ENCODE measurements at places on chromosomes 11 and 22.

GRCh38 chr11:130037058-130037457 is 32.6 kb upstream of the APLP2 start:
- no peak for DNase-seq

- DNase-seq = no peak
These were observed 35.6 kb downstream of the TMEM123 start for GRCh38 chr11:102416976-102417375.

GRCh38 chr11:96741068-96741467 is 351.3 kb downstream of the JRKL start:
- DNase-seq = no peak

GRCh38 chr11:77029829-77030228 is 4.4 kb upstream of the B3GNT6 start:
- DNase-seq = no peak

DNA sequence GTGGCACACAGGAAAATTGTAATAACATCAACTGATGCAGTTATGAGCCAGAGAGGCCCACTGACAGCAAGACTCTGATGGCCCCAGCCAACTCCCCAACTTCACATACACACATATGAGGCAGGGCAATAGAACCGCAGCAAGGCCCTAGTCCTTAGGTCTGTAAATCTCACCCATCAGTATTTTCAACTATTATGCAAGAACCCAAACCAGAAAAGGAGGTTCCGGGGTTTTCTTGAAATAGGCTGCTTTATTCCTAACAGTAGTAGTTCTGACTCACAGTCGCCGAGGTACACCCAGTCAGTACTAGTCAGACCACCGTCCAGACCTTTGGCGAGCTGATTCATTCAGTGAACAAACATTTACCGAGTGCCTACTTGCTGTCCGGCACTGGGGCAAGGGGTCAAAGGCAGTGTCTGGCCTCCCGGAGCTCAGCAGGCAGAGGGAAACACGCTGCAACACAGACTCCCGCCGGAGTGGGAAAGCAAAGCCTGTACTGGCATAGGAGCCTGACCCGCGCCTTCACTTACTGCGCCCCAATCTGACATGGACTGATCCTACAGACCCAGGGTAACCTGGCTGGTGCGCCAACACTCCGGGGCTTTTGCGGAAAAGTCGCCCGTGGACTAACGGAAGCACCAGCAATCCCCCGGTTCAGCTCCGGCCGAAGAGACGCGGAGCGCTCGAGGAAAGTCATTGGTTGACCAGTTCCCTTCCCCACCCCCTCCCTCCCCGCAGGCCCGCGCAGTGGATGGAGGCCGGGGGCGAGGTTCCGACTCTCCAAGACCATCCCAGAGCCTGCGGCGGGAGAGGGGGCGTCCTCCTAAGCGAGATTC is 1.3 kb downstream of the PLEKHA7 start:
- DNase-seq = peak; percentile 38

DNA sequence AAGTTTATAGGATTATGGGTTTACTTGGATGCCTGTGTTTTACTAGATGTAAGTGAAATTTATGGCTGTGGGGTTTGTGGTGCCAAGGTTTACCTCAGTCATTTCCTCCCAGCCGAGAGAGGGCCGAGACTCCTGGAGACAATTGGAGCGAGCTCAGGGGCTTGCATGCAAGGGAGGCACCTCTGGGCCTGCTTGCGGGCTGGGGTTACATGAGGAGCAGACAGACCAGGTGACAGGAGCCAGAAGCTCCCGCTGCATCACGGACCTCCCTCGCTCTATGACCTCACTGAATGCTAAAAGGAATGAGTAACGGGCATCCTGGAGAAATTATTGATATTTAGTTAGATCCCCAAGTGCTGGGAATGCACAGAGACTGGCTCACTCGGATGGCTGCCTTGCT is 275.2 kb upstream of the KIRREL3 start:
- no peak for DNase-seq

- no peak for DNase-seq
These were observed 64.4 kb downstream of the PRDM11 start for GRCh38 chr11:45210846-45211245.

DNA sequence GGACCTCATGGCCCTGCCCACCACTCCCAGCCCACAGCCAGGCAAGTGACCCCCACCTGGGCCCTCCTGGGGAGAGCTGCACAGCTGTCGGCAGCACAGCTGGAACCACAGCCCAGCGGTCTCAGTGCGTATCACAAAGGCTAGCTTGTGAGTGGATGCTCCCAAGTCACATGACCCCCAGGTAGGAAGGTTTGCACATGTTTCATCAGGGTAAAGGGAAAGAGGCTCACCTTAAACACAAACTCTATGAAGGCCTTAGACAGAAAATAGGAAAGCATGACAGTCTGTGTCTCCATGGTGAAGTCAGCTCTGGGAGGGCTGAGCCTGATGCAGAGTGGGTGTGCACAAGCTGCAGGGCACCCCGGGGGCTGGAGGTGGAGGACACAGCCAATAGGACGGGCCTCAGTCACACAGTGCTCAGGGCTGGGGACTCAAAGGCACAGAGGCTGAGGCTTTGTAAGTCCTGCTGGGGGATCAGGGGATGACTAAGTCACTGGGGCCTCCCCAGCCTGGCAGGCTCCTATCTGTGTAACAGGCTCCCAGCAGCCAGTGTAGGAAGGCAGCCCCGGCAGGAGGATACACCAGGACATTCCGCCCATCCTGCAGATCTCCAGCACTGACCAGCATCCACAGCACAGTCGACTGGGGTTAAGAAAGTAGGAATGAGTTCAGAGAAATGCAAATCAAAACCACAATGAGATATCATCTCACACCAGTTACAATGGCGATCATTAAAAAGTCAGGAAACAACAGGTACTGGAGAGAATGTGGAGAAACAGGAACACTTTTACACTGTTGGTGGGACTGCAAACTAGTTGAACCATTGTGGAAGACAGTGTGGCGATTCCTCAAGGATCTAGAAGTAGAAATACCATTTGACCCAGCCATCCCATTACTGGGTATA is 22.0 kb downstream of the CELSR1 start:
- no peak for DNase-seq

GRCh38 chr11:60977224-60977623 is 5.7 kb downstream of the CD6 start:
- no peak for DNase-seq

DNA sequence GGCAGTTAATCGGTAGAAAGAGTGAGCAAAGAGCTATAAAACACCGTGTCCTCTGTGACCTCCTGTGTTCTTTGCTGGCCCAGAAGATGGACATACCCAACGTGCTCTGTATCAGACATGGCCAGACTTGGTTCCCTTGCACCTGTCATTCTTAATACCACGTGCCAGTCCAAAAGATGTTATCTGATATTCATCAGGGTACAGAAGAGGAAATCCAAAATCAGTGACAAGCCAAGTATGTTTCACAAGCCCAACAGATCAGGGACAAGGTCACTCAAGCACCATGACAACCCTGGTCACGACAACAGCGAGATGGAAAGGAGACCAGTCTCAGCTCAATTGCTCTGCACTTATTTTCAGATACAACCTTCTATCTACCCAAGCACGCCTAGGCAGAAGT is 3.4 kb downstream of the LRP4 start:
- DNase-seq = no peak

DNA sequence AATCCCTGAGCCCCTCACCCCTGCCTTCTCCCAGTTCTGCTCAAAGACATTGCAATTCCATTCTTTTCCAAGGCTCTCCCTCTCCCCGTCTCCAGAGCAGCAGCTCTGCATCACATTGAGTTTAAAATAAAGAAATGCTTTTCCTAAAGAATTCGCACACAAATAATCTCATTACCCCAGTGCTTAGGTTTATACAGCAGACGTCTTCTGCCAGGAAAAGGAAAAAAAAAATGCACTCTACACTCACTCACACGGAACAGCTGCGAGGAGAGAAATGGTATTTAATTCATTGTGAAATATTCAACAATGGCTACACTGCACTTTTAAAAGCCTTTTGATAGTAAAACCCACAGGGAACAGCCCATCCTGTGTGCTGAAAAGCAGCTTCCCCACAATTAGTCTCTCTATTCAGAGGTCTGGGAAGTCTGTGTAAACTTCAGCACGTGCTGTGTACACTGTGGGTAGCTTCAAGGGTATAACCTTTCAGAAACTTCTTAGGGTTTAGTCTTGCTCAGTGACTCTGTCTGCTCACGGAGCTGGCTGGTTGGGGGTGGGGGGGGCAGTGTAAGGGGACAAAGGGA is 42.8 kb downstream of the ETS1 start:
- DNase-seq = no peak

- DNase-seq = no peak
These were observed 38.9 kb upstream of the MN1 start for GRCh38 chr22:27840436-27840835.

GRCh38 chr11:108985236-108985944 is 320.5 kb downstream of the DDX10 start:
- no peak for DNase-seq

DNA sequence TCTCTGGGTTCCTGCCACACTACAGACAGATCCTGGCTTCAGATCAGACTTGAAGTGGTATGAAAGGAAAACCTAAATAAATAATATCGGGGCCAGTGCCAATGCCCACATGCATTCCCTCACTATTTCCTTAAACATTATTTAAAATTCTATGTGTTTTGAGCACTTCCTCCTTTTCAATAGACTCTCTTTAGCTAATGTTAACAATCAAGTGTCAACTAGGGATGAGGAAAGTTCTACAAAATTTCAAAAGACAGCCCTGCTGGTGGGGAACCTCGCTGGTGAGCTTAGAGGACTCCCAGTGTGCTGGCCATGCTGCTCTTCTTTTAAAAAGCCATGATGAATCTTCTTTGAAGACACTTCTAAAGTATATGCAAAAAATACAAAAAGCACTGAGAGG is 87.5 kb downstream of the ENTHD1 start:
- DNase-seq = no peak

- no peak for DNase-seq
These were observed 2.5 kb upstream of the RASGRP2 start for GRCh38 chr11:64746486-64746885.

DNA sequence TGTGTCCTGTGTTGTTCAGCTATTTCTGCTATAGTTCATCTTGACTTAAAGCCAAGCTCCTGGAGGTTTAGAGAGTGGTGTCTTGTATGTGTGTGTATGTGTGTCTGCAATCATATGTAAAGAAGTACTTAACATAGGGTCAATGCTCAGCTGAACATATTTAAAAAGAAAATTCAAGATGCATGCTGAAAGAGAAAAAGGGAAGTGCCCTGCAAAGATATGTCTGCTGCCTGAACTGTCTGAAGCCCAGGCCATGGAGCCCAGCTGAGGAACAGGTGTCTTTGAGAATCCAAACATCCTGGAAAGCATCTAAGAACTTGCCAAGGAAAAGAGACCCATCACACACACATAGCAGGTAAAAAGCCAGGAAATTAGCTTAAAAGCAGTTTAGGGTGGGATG is 6.6 kb downstream of the TCN1 start:
- no peak for DNase-seq

DNA sequence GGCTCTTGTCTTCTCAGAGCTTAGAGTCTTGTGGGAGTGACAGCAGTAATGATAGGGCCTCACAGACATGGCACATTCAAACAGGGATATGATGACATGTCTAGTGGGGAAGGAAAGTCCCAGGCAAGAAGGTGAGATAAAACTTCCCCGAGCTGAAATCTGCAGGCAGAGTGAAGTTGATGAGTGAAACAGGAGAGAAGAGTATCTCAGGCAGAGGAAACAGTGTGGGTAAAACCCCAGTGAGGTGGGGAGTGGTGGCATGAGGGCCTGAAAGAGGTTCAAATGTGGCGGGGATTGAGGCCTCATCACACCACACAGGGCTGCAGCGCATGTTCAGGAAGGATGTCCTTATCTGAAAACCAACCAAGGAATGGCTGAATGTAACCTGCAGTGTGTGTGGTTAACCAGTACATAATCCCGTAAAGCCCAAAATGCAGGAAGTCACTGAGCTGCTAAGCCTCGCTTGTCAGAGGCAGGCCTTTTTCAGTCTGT is 153.8 kb upstream of the E2F8 start:
- no peak for DNase-seq

DNA sequence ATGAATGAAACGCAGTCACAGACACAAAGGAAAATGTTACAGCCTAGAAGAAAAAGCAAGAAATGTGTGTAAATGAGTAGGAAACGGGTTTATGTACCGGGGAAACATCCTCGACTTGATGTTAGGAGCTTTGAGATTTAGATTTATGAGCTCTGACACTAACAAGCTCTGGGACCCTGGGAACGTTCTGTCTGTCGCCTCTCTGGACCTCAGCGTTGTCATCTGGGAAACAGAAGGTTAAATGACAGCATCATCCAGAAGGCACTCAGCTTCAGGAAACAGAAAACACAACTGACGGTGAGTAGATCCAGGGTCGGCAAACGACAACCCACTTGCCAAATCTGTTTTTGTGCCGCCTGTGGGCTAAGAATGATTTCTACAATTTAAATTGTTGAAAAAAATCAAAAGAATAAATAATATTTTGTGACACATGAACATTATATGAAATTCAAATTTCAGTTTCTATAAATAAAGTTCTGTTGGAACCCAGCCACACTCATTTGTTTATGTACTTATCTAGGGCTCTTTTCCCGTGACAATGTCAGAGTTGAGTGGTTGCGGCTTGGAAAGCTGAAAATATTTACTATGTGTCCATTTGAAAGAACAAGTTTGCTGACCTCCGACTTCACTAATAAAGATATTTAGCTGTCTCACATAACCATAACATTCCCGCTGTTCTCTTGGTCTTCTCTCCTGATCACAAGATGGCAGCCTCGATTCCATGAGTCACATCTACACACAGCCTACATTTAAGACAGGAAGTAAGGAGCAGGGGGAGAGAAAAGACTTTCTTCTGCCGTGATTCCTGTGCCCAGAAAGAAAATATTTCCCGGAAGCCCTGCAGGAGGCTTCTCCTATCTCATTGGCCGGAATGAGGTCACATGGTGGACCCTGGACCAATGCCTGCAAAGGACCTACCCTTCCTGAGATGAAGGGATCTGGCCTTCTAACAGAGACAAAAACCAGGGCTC is 47.1 kb upstream of the SYT13 start:
- peak; percentile 40 for DNase-seq

DNA sequence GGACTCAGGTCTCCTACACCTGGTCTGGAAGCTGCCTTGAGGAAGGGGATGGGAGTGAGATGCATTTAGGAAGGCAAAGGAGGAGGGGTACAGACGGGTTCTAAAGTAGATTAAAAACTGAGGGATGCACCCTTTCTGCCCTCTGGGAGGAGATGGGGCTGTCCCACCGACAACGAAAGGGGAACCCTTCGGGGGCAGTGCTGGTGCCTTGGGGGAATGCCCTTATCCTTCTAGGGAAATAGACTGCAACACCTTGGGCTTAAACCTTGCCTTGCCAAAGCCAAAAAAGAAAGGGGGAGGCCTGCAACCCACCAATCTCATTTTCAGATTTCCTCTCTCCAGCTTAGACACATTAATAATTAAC is 89.8 kb downstream of the PLEKHA7 start:
- no peak for DNase-seq

DNA sequence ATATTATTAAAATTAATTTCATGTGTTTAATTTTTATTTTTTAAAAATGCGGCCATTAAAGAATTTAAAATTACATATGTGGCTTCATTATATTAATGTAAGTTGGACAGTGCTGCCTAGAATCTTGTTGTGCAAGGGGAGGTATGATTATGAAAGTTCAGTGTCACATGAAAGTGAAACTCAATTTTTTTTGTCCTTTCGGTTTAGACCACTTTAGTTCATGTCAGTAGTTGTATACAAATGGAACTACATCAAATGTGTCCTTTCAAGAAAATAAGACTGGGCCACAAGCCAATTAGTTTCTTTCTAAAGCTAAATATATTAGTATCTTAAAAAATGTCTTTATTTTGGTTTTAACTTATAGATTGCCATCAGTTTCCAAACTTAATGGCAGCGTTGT is 35.7 kb downstream of the TBCEL start:
- no peak for DNase-seq

GRCh38 chr11:73307323-73308002 is 613 bp upstream of the ARHGEF17 start:
- DNase-seq = peak; percentile 98

Data from glutamatergic neuron (in vitro differentiated cells).